Activated T-cell treated with anti-CD3 and anti-CD28 coated beads, Interleukin-2, amount 50 U/mL, for 24 hours (primary cell): ENCODE measurements at places on chromosomes 7 and 10.

- no peak for DNase-seq
These were observed 20.9 kb downstream of the CD36 start for GRCh38 chr7:80659120-80660055.

DNA sequence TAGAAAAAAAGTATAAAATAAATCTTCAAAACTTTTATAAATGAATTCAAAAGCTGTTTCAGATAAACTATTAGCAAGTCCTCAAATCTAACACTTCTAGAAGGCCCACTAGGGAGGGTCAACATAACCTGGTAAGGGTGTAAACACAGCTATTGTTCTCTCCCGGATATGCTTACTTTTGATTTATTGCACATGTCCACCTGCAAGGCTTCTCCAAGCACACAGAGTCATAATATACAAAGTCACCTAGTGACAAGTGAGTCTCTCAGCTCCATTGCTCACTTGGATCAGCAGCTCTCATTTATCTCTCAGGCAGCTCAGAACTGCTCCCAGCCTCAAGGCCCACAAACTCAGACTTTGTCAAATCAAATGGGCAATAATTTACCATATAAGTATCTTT, 44.0 kb upstream of the COL1A2 start:
- no peak for DNase-seq

DNA sequence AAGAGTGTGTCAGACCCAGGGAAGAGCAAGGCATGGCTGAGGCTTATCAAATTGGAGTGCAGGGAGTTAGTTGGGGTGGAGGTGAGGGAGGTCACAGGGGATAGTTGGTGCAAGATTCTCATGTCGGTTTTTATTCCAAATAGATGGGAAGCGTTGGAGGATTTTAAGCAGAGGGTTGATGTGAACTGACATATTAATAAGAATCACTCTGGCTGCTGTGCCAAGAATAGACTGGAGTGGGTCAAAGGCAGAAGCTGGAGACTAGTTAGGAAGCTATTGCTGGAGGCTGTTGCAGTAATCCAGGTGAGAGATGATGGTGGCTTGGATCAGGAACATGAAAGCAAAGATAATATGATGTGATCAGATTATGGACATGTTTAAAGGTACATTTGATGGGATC, 36.5 kb downstream of the LRRC18 start:
- DNase-seq: no peak

- DNase-seq: no peak
These were observed 1.7 kb downstream of the LRRN3 start for GRCh38 chr7:111092406-111093236.

DNA sequence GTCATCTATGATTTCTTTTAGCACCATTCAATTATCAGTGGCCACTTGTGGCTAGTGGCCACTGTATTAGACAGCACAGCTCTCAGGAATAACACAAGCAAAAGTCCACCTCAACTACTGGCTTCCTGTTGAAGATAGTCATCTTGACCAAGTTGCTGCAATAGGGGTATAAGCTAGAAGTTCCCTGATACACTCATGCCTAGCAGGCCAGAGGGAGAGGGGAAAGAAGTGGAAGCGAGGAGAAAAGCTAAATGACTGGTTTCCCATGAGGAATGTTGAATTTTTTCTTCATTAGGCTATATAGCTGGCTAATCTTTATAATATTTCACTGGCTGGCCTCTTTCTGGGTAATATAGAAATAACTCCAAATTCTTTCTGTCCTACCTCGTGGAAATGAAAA, 327.5 kb upstream of the MEOX2 start:
- DNase-seq: no peak

DNA sequence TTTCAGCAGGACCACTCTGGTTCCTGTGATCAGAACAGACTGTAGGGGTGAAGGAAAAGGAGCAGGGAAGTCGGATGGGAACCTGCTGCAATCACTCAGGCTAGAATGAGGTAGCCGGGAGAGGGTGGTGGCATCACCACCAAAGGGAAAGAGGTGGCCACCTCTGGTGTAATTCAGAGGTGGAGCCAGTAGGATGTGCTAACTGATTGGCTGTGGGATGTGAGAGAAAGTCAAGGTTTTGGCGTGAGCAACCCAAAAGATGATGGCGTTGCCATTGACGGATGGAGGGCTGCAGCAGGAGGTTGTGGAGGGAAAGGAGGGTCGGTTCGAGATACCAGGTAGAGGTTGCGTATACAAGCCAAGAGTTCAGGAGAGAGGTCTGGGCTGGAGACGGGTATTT, 7.4 kb upstream of the VSIR start:
- no peak for DNase-seq

DNA sequence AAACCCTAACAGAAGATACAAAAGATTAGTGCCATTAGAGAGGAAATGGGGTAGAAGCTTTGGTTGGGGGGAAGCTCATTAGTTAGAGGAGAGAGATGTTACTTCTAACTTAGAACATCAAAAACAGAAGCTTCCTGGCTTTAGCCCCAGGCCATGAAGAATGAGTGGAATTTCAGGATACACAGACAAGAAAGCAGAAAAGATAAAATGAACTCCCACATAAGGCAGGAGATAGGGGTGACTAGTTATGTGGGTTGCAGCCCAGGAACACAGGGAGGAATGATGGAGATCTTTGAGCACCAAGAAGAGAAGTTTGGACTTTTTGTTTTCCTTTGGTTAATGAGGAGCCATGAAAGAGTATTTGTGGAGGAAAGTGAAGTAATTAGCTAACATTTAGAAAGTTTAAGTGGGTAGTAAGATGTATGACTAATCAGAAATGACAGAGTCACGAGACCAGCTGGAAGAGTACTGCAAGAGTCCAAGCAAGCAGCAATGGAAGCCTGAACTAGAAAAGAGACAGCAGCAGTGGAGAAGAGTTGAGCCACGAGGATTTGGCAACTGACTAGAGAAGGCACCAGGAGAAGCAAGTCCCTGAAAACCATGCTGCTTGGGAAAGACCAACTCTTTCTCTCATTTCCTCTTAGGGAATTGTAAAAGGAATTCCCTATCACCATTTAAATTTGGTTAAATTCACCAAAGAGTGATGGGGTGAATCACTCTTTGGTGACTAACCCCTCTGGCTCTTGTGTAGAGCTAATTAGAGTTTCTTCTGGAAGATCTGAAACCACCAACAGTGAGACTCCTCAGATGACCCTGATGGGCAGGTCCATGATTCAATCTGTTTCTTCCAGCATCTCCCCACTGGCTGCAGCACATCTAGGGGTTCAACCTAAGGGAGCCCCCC, 131.9 kb downstream of the KCNMA1 start:
- DNase-seq: no peak

GRCh38 chr7:111528331-111528730, 34.0 kb downstream of the IMMP2L start:
- DNase-seq: no peak
